ENCODE measurements at places on chromosomes 7 and 10.

DNA sequence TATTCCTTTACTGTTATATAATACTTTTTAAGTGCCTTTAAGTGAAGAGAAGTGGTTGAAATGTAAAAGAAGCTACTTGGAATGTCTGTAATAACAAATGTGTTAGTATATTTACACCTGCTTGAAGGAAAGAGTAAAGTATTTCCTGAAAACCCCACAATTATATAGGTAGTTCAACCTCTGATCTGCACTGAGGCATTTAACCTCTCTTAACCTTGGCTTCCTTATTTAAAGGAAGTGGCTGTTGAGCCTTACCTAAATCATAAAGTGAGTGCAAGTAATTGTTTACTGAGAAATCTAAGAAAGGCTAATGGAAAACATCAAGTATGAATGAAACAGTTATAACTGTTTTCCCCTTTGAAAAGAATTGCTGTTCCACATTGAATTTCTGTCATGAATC is 294.5 kb downstream of the ADK start:
- no peak overlapping the region for H3K4me3 ChIP-seq
- no peak for DNase-seq
- H3K27me3 ChIP-seq: no peaks in the 10 kb centered on the region

GRCh38 chr7:46603780-46604179 is 682.7 kb upstream of the IGFBP3 start:
- peak; percentile 81 for DNase-seq
- peaks cover 21% of the 10 kb centered on the region for H3K4me1 ChIP-seq
- H3K27ac ChIP-seq: peak overlapping the region; percentile 65

- no peaks in the 10 kb centered on the region for H3K4me1 ChIP-seq
- no peaks in the 10 kb centered on the region for H3K36me3 ChIP-seq
- H3K27me3 ChIP-seq: no peaks in the 10 kb centered on the region
Observed at GRCh38 chr7:126524967-126525366, 727.8 kb downstream of the GRM8 start.

- no peak overlapping the region for H3K4me3 ChIP-seq
- H3K36me3 ChIP-seq: no peaks in the 10 kb centered on the region
- H3K27ac ChIP-seq: no peak overlapping the region
- H3K27me3 ChIP-seq: no peaks in the 10 kb centered on the region
Observed at GRCh38 chr10:103069453-103070331, 123.4 kb downstream of the NT5C2 start.

- H3K4me1 ChIP-seq: no peaks in the 10 kb centered on the region
- no peak for DNase-seq
- no peaks in the 10 kb centered on the region for H3K27me3 ChIP-seq
- no peak overlapping the region for H3K4me3 ChIP-seq
- no peaks in the 10 kb centered on the region for H3K36me3 ChIP-seq
Observed at GRCh38 chr10:119775529-119775928, 49.7 kb downstream of the INPP5F start.

- H3K36me3 ChIP-seq: no peaks in the 10 kb centered on the region
- peak; percentile 84 for DNase-seq
- peak overlapping the region; percentile 88 for H3K27ac ChIP-seq
- H3K4me3 ChIP-seq: peak overlapping the region; percentile 6
- peaks cover 83% of the 10 kb centered on the region for H3K4me1 ChIP-seq
- H3K27me3 ChIP-seq: no peaks in the 10 kb centered on the region
Observed at GRCh38 chr10:102782673-102783551, 39.2 kb downstream of the WBP1L start.

- no peaks in the 10 kb centered on the region for H3K36me3 ChIP-seq
- no peak overlapping the region for H3K27ac ChIP-seq
- H3K27me3 ChIP-seq: no peaks in the 10 kb centered on the region
- DNase-seq: peak; percentile 88
Observed at GRCh38 chr7:150778738-150779301, 21.3 kb downstream of the TMEM176B start.

GRCh38 chr10:62614389-62615157 is 189.9 kb upstream of the ADO start:
- no peak overlapping the region for H3K4me3 ChIP-seq
- H3K36me3 ChIP-seq: no peaks in the 10 kb centered on the region
- no peak for DNase-seq
- H3K27ac ChIP-seq: no peak overlapping the region
- H3K27me3 ChIP-seq: no peaks in the 10 kb centered on the region
- peaks cover 9% of the 10 kb centered on the region for H3K4me1 ChIP-seq

DNA sequence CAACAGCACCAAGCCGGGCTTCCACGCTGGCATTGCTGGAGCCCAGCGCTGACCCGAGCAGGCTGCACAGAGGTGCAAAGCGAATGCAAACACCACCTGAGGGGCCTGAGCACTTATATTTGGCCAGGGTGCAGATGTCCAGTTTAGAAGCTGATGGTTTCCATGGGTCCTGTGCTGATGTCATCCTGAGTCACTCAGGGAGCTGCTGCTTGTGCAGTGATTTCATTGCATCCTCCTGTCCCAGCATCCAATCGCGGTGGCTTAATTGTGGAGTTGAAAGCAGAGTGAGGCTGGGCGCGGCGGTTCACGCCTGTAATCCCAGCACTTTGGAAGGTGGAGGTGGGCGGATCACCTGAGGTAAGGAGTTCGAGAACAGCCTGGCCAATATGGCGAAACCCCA is 410.2 kb upstream of the KLF6 start:
- no peaks in the 10 kb centered on the region for H3K36me3 ChIP-seq
- no peak overlapping the region for H3K27ac ChIP-seq
- no peak for DNase-seq
- H3K27me3 ChIP-seq: no peaks in the 10 kb centered on the region
- H3K4me3 ChIP-seq: no peak overlapping the region

DNA sequence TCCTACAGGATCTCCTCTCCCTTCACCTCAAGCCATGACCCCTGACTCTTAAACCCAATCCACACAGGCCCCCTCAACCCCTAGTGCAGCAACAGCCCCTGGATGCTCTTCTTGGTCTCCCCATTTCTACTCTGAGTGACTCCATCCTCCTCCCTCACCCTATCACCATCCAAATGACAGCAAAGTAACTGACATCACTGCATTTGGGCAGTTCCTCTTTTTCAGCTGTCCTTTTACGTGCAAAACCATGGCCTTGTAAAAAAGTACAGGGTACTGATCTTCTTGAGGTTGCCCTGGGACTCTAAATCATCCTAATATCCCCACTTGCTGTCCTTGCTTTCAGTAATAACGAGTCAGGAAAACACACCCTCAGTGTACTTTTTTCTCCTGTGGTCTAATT is 454.9 kb downstream of the ADRA2A start:
- no peaks in the 10 kb centered on the region for H3K36me3 ChIP-seq
- H3K27me3 ChIP-seq: no peaks in the 10 kb centered on the region
- no peak overlapping the region for H3K4me3 ChIP-seq
- no peak for DNase-seq
- no peak overlapping the region for H3K27ac ChIP-seq

- DNase-seq: no peak
- H3K36me3 ChIP-seq: no peaks in the 10 kb centered on the region
- peaks cover 35% of the 10 kb centered on the region for H3K4me1 ChIP-seq
- no peaks in the 10 kb centered on the region for H3K27me3 ChIP-seq
- no peak overlapping the region for H3K4me3 ChIP-seq
Observed at GRCh38 chr7:36037121-36037662, 115.9 kb upstream of the EEPD1 start.

DNA sequence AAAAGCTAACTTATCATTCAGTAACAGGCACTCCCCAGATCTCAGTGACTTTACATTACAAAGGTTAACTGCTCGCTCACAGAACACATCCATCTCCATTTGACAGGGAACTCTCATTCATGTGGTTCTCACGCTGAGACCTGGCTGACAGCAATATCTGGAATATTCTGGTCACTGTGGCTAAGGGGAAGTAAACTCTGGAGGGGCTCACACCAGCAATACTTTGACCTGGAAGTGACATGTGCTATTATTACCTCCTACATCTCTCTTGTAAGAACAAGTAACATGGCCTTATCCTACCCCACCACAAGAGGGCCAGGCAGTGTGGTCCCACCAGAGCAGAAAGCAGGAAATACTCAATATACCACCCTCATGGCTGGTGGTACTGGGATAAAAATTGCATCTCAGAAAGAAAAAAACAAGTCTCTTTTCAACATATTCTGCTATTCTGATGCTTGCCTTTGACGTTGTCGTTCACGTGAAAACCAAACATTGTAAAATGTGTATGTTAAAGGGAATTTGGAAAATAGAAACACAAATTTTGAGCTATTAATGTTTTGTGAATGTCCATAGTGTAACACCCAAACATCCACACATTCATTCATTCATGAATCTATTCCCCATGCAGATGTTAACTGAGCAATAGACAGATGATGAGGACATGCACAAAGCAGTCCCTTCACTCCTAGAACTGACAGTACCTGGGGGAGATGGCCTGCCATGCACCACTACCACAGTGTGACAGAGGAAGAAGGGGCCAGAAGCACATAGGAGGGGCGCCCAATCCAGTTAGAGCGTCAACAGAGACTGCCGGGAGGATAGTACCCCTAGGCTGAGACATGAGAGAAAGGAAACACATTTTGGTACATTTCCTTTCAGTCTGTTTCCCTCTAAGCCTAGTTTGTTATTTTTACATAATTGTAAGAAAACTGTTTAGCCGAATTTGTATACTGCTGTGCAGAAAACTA is 166.0 kb upstream of the SP4 start:
- no peak for DNase-seq
- no peak overlapping the region for H3K4me3 ChIP-seq
- H3K27ac ChIP-seq: no peak overlapping the region

- H3K27ac ChIP-seq: no peak overlapping the region
- no peaks in the 10 kb centered on the region for H3K27me3 ChIP-seq
- no peak overlapping the region for H3K4me3 ChIP-seq
- DNase-seq: no peak
Observed at GRCh38 chr10:111473361-111473760, 396.5 kb downstream of the ADRA2A start.

DNA sequence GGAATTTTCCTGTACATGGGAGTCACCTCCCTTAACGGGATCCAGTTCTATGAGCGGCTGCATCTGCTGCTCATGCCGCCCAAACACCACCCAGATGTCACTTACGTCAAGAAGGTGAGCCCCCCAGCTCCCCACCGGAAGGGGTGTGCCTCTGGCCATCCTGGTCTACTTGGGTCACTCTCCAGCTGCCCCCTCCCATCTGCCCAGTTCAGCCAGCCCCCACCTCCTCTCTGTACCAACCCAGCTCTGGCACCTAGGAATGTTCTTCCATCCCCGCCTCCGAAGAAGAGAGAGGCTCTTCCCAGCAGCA is 5.0 kb downstream of the FASTK start:
- H3K27me3 ChIP-seq: no peaks in the 10 kb centered on the region
- peak; percentile 51 for DNase-seq
- H3K36me3 ChIP-seq: peaks cover 59% of the 10 kb centered on the region

DNA sequence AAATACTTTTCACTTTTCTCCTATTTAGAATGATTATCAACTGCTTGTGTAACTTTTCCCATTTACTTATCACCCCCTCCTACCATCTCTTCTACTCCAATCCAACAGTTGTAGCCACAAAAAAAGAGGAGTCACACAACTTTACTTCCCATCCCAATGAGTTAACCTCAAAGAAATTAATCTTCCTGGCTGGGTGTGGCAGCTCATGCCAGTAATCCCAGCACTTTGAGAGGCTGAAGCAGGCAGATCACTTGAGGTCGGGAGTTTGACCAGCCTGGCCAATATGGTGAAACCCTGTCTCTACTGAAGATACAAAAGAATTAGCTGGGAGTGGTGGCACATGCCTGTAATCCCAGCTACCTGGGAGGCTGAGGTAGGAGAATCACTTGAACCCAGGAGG is 19.9 kb downstream of the SYPL1 start:
- H3K4me1 ChIP-seq: no peaks in the 10 kb centered on the region
- no peak for DNase-seq
- H3K36me3 ChIP-seq: peaks cover 78% of the 10 kb centered on the region

DNA sequence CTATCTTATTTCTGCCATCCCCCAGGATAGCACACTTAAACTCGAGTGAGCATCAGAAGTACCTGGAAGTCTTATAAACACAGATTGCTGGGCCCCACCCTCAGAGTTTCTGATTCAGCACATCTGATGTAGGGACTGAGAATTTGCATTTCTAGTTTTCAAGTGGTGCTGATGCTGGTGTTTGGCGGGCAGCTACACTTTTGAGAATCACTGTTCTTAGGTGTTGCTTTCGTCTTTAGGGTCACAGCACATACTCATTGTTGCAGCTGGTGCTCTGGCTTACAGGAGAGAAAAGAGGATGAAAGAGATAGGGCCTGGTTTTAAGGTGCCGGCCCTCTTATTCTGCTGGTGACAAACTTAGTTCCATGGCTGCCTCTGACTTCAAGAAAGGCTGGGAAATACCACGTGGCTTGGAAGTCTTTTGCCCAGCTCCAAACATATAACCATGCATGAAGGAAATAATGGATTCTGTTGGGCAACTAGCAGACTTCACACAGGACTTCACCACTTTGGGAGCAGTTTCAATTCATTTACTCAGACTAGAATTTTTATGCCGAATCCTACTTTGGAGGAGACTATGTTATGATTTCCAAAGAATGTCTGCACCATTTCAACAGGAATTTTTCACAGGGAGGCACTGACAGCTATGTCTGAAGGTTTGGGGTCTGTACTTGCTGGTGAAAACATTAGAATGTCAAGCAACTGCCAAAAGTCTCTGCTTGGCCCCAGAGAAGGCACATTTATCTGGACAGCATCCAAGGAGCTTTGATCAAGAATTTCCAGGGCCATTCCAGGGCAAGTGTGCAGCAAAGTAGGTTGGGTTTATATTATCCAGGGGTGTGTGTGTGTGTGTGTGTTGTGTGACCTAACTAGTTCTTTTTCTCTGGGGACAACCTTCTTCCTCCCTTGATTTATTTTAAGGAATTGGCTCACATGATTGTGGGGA is 6.9 kb upstream of the MINDY4 start:
- peak overlapping the region; percentile 33 for H3K27ac ChIP-seq
- no peaks in the 10 kb centered on the region for H3K36me3 ChIP-seq
- H3K27me3 ChIP-seq: no peaks in the 10 kb centered on the region
- DNase-seq: no peak
- no peak overlapping the region for H3K4me3 ChIP-seq

DNA sequence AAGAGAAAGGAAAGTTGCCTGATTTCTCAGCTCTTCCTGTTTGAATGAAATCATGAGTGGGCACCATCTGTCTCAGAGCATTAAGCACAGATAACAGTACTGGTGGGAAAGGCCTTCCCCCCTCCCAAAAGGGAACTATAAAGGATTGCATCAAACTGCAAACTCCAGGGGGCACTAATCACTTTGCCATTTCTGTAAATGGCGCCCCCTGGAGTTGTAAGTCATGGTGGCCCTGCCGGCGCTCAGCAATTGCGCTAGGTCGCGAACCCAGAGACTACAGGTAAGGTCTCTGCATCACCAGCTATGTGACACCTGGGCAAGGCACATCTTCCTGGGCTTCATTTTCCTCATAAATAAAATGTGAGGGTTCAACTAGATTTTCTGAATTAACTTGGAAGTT is 11.1 kb downstream of the LRRC4 start:
- no peak overlapping the region for H3K4me3 ChIP-seq
- peaks cover 19% of the 10 kb centered on the region for H3K4me1 ChIP-seq
- no peak for DNase-seq
- H3K27me3 ChIP-seq: no peaks in the 10 kb centered on the region
- H3K27ac ChIP-seq: no peak overlapping the region
- peaks cover 5% of the 10 kb centered on the region for H3K36me3 ChIP-seq
